ENCODE measurements at places on chromosomes 11 and 22.

DNA sequence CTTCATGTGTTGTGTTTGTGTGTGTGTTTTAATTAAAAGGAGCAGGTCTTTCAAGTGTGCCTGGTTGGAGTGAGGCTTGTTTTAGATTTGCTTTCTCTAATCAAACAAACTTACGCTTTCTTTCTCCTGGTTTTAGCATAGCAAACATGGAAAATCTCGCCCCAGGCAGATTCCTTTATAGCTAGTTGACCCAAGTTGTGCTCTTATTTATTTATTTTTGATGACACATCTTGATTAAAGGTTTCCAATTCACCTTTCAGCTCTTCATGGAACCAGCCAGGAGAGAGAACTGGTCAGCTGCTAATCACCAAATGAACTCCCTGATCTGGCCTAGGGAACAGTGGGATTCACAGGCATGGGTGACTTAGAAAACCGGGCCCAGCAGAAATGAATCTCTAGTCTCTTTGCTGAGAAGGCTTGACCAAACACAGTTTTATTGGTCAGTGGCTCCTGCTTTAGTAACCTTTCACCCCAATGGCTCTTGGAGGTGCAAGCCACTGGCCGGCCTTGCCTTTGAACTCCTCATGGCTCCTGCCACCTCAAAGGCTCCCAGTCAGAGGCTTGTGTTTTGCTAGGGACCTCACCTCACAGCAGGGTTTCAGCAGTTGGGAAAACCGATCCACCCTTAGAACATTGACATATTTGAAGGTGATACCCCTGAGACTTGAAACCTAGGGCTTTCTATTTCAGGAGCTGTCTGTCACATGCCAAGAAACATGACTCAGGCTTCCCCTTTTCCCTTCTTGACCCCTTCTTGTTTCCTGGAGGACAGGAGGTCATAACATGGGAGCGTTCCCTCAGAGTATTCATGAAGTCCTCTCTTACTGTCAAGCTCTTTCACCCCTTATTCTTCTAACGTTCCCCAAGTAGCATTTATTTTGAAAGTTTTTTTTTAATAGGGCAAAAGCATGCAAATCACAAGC, 48.8 kb downstream of the EXT2 start:
- no peak for DNase-seq

- no peak for DNase-seq
Measured at GRCh38 chr11:111777094-111778046, 11.2 kb upstream of the PPP2R1B start.

DNA sequence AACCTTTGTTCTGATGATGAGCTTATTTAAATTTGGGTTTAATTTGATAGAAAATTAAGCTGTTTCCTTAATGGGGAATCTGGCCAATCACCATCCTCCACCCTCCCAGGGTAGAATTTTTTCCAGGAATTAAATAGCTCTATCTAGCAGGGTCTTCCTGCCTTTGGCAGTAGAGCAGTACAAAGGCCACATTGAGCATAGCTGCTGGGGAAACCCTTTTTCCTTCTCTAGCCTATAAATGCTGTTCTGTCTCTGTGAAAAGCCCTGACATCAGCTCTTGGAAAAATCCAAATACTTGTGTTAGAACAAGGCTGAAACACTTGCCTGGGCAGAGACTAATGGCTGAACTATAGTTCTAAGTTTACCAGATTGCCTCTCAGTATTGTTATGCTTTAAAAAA, 55.1 kb downstream of the ARHGEF12 start:
- no peak for DNase-seq

DNA sequence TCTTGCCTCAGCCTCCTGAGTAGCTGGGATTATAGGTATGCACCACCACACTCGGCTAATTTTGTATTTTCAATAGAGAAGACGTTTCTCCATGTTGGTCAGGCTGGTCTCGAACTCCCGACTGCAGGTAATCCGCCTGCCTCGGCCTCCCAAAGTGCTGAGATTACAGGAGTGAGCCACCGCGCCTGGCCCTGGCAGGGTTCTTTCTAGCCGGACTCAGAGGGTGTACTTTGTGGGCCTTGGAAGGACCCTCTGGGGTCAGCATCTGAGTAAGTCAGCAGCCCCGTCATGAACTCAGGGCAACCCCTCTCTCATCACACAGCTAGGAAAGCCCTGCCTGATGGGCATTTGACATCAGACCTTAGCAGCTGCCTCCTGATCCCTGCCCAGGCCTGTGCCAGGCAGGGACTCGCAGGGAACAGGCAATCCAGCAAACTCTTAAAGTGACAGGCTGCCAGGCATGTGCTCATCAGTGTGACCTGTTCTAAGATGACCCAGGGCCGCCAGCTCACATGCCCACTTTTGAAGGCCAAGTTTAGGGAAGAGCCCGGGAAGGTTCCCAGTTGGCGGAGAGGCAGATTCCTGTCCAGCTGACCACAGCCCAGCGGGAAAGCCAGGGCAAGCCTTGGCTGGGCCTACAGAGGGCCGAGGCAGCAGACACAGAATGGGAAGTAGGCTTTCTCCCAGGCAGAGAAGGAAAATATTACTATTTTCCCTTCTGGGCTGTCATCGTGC, 92.9 kb downstream of the MORC2 start:
- no peak for DNase-seq

- no peak for DNase-seq
Measured at GRCh38 chr11:105789579-105790420, 179.9 kb downstream of the GRIA4 start.

DNA sequence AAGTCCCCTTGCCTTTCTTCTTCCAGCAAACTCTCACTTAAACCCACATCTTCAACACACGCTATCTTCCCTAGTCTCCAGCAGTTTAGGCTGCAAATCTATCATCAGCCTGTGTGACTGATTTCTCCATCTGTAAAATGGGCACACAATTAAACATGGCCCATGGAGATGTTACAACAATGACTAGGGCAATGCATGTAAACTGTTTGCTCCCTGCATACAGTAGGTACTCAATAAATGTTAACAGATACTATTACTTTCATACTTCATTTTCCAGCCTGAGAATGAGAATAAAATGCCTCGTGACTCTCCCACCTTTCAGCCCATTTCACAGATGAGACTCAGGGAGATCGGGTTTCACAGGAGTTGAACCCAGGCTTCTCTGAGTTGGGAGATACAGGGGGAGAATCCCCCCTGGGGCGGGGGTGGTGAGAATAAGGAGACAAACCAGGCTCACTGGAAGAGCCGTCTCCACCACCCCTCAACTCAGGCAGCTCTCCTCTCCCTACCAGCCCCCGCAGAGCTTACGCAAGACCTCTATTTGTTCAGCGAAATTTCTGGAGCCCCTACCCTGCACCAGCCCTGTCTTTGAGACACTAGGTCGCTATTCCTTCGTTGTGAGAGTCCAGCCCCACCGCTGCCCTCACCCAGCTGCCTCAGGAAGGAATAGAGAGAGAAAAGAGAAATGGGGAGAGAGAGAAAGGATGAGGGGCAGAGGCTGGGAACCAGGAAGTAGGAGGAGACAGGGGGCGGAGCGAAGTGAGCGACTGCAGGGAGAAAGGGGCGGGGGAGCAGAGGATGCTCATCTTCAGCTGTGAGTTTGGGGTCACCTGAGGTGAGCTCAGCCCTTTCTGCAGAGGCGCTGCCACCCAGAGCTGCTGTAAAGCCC, 42.1 kb upstream of the KLHL35 start:
- peak; percentile 6 for DNase-seq

DNA sequence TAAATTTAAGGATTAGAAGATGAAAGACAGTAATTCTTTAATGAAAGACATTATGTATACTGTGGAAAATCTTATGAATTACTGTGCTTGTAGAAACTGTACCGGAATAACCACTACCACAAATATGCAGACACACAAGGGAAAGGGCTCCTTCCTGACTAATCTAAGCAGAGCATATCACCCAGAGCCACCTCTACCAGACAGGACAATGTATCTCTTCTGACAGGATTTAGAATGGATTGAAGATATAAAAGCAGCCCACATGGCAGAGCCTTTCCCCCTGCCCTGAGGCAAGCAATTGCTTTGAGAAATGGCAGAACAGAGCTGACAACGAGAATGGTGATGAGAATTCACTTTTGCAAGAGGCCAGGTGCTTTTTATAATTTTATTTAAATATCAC, 144.1 kb downstream of the NOX4 start:
- DNase-seq = no peak

Measured in stimulated activated CD4-positive, alpha-beta T cell treated with anti-CD3 and anti-CD28 coated beads, Interleukin-1b, Interleukin-23, amount 100 ng/mL, for 1 hour (primary cell).